Fibroblast of pulmonary artery (primary cell): ENCODE measurements at places on chromosomes 11 and 22.
A peak's percentile ranks its signal among the peaks of the same experiment; 100 is the strongest.

- DNase-seq: peak; percentile 79
Observed at GRCh38 chr11:128884703-128885338, 6.3 kb upstream of the KCNJ5 start.

- no peak for DNase-seq
Observed at GRCh38 chr11:82373781-82374542, 359.7 kb downstream of the FAM181B start.

- DNase-seq: peak; percentile 35
Observed at GRCh38 chr22:43228330-43228729, 41.4 kb upstream of the TTLL12 start.

DNA sequence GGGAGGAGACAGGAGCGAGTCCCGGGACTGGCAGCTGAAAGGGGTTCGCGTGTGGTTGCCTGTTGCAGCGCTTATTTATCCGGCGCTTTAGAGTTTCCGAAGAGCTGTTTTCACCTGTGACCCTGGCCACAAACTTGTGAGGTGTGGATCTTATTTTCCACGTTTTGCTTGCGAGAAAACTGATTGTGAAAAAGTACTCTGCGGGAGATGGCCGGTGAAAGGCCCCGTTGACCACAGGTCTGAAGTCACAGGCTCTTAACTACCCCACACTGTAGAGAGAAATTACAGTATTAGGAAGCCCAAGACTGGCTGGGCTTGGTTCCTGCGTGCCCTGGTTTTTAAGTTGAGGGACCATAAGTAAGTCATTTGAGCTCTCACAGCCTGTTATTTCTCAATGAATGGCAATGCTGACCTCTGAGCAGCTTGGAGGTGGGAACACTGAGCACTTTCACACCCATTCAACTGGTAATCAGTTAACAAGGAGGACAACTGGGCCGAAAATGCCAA is 379 bp upstream of the RAB38 start:
- DNase-seq: no peak

- no peak for DNase-seq
Observed at GRCh38 chr11:134463716-134464115, 51.7 kb upstream of the B3GAT1 start.

GRCh38 chr11:10604340-10604748 is 35.9 kb upstream of the LYVE1 start:
- peak; percentile 75 for DNase-seq

DNA sequence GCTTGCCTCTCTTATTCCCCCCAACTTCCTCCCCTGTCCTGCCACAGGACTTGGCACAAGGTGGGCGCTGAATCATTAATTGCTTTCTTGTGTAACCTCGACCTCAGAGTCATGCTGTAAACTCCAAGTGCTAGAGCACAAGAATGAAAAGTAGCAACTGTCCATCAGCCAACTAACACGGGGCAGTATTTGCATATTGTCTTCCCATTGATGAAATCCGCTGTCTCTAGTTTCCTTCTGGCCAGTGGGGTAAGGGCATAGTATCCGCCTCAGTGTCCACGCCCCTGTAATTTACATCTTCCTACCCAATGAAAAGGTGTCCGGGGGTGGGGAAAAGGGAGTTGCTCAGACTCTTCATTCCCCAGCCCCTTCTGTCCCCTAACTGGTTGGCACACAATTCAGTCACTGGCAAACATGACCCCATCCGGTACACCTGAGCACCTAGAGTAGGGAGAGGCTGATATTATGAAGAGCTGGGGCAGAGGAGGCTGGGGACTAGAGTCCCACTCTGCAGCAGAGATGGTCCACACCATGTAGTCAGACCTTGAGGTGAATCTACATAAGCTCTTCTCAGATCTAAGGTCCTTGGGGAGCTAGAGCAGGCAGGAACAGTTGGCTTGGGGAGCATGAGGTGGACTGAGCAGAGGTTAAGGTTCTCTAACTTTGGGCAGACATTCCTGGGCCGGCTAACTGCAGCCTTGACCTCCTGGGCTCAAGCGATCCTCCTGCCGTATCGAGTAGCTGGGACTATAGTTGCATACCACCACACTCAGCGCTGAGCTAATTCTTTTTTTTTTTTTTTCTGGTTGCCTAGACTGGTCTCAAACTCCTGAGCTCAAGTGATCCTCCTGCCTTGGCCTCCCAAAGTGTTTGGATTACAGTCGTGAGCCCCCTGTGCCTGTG is 6.8 kb upstream of the GGA1 start:
- DNase-seq: peak; percentile 50

DNA sequence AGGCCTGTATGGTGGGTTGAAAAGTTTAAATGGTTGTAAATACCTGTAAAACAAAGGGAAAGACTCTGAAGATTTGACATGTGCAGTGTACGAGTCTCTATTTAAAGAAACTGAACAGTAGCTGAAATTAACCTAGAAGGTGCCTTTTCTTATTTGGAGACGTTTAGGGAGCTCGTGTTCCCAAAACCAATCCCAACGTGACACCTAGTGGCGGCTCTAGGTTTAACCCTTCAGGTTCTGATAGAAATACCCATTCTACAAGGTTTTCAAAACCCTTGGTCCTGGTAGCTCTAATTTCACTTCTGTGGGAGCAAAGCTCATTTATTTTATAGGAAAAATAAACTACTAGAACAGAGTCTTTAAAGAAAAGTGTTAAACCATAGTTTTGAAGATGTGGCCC is 258.3 kb downstream of the LRRC4C start:
- DNase-seq: peak; percentile 10

- no peak for DNase-seq
Observed at GRCh38 chr22:26174280-26174679, 5.0 kb downstream of the SEZ6L start.

DNA sequence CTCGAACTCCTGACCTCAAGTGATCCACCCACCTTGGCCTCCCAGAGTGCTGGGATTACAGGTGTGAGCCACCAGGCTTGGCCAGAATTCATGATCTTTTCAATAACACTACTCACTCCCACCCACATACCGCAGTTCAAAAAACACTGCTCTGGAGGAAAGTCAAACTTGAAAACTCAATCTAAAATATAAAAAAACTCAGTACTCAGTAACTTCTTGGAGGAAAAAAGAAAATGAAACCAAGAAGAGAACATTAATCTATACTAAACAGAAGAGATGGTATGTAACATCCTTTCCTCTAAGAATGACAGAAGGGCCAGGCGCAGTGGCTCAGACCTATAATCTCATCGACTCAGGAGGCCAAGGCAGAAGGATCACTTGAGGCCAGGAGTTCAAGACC is 58.3 kb downstream of the MRTFA start:
- no peak for DNase-seq

DNA sequence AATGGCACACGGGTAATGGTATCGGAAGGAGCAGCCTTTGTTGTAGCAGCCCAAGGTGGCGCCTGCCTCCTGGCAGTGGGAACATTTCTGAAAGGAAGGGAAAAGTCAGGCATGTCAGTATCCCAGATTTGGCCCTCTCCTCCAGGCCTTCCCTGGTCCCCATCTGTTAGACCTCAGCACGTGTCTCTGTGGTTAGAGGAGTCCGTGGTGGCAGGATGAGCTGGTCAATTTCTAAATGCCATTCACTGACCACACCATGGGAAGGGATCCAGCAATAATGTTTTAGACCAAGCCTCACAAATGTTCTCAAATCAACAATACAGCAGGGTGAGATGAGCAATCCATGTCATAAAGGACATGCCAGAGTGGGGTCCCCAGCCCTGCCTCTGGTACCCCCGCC is 49.0 kb upstream of the CYP2D6 start:
- peak; percentile 45 for DNase-seq

DNA sequence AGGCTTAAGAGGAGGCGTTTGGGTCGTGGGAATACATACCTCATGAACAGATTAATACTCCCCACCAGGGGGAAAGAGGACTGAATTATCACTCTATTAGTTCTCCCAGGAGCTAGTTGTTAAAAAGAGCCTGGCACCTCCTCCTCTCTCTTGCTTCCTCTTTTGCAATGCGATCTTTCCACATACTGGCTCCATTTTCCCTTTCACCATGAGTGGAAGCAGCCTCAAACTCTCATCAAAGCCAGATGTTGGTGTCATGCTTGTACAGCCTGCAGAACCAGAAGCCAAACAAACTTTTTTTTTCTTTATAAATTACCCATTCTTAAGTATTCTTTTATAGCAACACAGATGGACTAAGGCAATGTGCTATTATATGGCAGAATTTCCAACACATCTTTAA is 258.5 kb downstream of the FAM76B start:
- peak; percentile 26 for DNase-seq

- DNase-seq: no peak
Observed at GRCh38 chr11:73358071-73358470, 18.1 kb upstream of the RELT start.

DNA sequence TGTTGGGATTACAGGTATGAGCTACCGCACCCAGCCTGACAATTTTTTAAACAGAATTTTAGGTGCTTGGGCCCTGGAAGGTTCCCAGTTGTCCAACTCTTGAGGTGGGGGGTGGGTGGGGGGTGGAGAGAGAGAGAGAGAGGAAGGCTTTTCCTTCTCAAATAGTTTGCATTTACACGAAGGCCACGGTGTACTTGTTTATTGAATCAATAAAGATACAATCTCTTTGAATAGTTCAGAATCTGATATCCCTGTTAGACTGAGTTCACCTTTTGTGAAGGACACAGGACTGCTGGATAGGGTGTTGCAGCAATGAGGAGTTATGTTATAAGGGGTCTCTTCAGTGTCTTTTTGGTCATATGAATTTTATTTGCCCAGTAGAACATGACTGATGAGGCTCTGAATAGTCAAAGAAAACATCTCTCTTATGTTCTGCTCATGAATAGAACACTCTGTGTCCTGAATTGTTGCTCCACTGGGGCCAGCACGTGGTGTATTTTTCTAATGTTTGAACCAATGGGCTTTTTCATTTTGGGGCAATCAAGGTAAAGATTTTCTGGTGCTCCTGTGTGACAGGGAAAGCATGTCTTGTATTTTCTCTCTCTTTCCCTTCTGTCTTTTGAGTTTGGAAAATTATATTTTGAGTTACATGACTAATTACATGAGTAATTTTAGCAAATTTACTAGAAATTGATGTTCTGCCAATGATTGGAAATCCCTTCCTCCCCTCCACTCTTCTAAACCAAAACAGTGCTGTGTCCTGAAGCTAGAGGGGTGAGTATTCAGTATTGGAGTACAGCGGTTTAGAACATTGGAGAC is 61.7 kb downstream of the PTPRJ start:
- no peak for DNase-seq
